ENCODE measurements at places on chromosomes 7 and 10. TPM values are rescaled to one million over a fixed set of nuclear protein-coding genes. Genes with fewer than 3 reads are reported as not detected.

Gene CTAGE6
- 0.27 TPM for total RNA-seq

Gene FAM25A
- total RNA-seq = not detected

DNA sequence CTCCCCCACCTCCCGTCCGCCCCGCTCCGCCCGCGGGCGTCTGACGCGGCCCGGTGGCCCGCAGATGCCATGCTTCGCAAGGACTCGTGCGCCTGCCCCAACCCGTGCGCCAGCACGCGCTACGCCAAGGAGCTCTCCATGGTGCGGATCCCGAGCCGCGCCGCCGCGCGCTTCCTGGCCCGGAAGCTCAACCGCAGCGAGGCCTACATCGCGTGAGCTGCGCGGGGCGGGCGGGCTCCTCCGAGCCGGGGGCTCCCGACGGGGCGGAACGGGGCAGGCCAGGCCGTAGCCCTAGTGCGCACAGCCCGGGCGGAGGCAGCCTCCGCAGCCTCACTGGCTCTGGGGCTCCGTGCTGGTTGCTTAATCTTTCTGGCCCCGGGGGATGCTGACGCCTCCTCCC lies 2.8 kb downstream of the ASIC3 start:
- DNase-seq = peak; percentile 78

GRCh38 chr7:131011432-131011742 lies 277.4 kb upstream of the KLF14 start:
- no peak for DNase-seq

DNA sequence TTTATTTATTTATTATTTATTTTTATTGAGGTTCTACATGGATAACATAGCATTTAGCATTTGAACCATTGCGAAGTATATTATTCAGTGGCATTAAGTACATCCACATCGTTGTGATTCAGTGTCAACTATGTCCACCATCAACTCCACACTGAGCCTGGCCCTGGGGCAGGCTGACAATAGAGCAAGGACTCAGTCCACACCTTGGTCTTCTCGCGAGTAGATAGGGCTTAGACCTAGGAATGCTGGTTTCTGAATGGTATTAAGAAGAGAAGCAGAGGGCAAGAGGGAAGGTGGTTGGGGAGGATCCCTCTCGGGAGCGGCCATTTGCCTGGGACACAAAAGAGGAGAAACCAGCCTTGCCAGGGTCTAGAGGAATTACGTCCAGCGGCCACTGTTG lies 599.2 kb upstream of the MGMT start:
- DNase-seq = no peak

DNA sequence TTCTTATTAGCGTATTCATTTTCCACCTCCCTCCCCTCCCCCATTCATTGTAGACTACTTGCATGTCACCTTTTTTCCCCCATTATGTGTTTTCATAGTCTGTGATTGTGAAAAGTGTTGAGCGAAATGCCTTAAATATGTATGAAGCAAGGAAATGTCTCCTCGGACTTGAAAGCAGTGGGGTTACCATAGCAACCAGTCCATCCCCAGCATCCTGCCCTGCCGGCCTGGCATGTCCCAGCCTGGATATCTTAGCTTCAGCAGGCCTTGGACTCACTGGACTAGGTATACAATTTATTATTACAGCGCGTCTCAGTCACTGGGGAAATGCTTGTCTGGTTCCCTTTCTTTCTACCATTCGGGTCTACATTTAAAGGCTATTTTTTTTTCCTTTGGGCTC lies 283.6 kb downstream of the BICC1 start:
- DNase-seq = no peak

DNA sequence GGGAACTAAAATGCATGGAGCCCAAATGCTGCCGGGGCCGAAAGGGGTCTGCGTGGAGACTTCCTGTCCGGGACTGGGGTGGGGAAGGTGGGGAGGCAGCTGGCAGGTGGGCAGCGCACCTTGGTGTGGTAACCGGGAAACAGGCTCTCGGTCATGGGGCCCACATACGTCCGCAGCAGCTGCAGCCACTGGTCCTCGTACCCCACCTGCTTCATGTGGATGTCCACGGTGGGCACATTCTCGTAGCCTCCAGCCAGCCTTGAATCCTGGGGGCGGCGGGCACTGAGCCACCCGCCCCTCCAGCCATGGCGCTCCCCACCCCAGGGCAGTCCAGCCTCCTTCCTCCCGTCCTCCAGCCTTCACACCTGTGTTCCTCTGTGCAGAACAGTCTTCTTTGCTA lies 6.6 kb upstream of the MOGAT3 start:
- DNase-seq = no peak

GRCh38 chr10:2509081-2509531 lies 558.2 kb upstream of the PFKP start:
- no peak for DNase-seq

All from hematopoietic multipotent progenitor cell (in vitro differentiated cells).